ENCODE measurements at places on chromosomes 7 and 10. TPM values are rescaled to one million over a fixed set of nuclear protein-coding genes. Genes with fewer than 3 reads are reported as not detected.

GRCh38 chr10:44914891-44915290 is 3.8 kb downstream of the TMEM72 start:
- DNase-seq, result no peak
- H3K4me3 ChIP-seq, result no peak overlapping the region
- no peaks in the 10 kb centered on the region for H3K27me3 ChIP-seq
- H3K36me3 ChIP-seq, result no peaks in the 10 kb centered on the region

- DNase-seq, result no peak
- no peaks in the 10 kb centered on the region for H3K27me3 ChIP-seq
- H3K4me1 ChIP-seq, result no peaks in the 10 kb centered on the region
- H3K27ac ChIP-seq, result no peak overlapping the region
- H3K36me3 ChIP-seq, result peaks cover 4% of the 10 kb centered on the region
- H3K4me3 ChIP-seq, result no peak overlapping the region
Observed at GRCh38 chr10:68043030-68043429, 32.1 kb downstream of the HERC4 start.

GRCh38 chr7:47604496-47604890 is 22.6 kb upstream of the TNS3 start:
- no peaks in the 10 kb centered on the region for H3K27me3 ChIP-seq
- H3K4me1 ChIP-seq, result peaks cover 24% of the 10 kb centered on the region
- DNase-seq, result no peak

PAX4 gene
- polyA plus RNA-seq, result not detected

DNA sequence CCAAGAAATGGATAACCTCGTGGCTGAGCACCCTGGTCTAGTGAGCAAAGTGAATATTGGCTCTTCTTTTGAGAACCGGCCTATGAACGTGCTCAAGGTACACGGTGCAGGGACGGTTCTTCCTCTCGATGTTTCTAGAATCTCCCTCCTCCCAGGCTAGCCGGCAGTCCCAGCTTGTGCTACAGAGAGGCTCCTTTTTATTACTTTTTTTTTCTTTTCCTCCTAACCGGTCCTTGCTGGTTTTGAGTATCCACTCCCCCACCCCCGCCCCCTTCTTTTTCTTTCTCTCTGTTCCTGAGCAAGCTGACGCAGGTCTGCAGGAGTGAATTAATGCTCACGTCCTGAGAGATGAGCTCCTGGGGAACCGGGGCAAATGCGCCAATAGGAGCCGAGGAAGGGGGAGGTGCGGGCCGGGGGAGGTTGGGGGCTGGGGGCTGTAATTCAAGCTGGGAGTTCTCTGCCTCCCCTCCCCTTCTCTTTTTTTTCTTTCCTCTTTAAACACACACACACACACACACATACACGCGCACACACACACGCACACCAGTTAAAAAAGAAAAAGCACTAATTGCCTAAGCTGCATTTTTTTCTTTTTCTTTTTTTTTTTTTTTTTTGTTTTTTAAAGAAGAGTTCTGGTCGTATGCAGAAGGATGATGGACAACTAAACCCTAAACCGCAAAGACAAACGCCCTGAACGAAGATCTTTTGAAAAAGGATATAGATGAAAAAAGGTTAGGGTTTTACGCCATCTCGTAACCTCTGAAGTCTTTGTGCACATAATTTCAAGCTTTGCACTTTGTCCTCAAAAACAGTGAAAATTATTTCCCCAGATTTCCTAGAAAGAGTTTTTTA is 6.6 kb downstream of the CPA2 start:
- peaks cover 3% of the 10 kb centered on the region for H3K4me1 ChIP-seq
- DNase-seq, result peak; percentile 96
- H3K4me3 ChIP-seq, result no peak overlapping the region
- H3K27ac ChIP-seq, result no peak overlapping the region

DNA sequence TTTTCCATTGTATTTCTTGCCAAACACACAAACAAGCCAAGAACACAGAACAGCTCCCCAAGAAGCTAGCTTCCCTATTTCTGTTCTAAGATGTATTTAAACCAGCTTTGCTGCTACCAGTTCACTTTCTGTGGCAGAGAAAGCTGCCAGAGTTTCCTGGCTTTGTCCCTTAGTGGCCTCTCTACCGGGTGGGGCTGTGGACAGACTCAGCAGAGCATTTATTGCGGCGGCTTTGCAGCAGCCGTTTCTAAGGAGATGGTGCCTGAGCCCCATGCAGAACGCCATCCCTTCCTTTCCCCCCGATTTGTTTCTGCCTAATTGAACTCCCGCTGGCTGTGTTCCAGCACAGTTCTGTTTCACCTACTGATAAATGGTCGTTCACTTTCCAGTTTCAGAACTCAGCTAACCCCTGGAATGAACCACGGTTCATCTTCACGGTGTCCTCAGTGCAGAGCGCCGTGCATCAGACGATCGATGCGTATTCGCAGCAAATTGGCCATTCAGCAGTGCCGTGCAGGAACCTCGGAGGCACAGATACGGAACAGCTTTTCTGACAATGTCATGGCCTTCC is 33.8 kb upstream of the SFMBT2 start:
- H3K4me1 ChIP-seq, result no peaks in the 10 kb centered on the region
- no peaks in the 10 kb centered on the region for H3K36me3 ChIP-seq
- peak; percentile 22 for DNase-seq
- no peak overlapping the region for H3K4me3 ChIP-seq

GRCh38 chr7:139075031-139075652 is 34.4 kb downstream of the ZC3HAV1 start:
- peaks cover 11% of the 10 kb centered on the region for H3K36me3 ChIP-seq
- H3K27ac ChIP-seq, result no peak overlapping the region
- no peak overlapping the region for H3K4me3 ChIP-seq
- no peaks in the 10 kb centered on the region for H3K27me3 ChIP-seq
- no peaks in the 10 kb centered on the region for H3K4me1 ChIP-seq
